RKO (cell line): ENCODE measurements at places on chromosomes 2 and 18.
A peak's percentile ranks its signal among the peaks of the same experiment; 100 is the strongest.

DNA sequence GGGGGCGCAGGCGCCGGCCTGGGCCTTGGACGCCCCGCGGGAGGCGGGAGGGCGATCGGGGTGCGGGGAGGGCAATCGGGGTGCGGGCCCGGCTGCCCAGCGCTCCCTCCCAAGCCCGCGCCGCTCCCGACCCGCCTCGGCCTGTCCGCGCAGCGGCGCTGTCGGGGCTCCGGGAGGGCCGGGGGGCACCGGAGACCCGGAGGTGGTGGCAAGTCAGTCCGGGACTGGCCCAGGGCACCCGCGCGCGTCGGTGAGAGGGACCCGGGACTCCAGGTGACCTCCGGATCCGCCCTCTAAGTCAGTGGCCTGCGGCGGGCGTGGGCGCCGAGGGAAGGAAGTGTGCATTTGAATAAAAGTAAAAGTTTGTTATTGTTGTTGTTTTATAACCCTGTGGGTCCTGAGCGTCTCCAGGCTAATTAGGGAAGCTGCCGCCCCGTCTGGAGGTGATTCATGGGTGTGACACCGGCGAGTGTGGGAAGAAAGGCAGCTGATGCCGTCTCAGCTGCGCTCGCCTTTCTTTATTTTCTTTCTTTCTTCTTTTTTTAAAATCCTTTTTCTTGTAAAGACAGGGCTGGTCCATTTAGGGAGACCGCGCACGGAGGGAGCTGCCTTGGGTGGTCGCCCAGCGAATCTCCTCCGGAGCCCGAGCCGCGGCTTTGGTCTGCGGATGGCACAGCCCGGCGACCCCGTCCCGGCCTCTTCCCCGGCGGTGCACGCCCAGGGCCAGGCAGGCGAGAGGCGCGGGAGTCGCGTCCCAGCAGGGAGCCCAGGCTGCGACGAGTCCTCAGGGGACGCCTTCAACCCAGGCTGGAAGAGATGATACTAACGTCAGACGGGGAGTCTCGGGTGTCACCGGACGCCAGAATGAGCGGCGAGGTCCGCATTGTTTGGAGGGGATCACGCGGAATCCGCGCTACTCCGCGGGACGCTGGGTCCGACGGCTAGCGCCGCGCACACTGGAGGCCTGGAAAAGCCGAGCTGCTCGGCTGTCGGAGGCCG is 627 bp upstream of the CRACDL start:
- peak; percentile 40 for DNase-seq

DNA sequence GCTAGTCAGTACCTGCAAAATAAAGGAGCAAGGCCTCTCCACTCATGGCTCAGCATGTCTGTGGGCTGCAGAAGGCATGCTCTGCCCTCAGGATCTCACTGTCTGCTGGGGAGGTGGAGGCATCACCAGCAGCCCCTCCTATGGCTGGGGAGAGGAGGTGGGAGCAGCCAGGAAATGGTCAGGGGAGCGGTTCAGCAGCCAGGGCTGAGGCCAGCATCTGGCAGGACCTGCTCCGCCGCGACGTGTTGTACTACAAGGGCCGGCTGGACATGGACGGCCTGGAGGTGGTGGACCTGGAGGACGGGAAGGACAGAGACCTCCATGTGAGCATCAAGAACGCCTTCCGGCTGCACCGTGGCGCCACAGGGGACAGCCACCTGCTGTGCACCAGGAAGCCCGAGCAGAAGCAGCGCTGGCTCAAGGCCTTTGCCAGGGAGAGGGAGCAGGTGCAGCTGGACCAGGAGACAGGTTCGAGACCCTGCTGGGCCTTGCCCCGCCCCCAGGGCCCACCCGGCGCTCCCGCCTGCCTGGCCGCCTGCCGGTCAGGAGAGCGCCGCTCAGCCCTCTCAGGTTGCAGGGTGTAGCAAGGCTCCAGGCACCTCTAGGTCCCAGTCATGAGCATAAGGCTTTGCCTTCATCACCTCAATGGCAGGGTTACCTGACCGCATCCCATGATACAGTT is 49.0 kb downstream of the FAM168B start:
- DNase-seq, result no peak

DNA sequence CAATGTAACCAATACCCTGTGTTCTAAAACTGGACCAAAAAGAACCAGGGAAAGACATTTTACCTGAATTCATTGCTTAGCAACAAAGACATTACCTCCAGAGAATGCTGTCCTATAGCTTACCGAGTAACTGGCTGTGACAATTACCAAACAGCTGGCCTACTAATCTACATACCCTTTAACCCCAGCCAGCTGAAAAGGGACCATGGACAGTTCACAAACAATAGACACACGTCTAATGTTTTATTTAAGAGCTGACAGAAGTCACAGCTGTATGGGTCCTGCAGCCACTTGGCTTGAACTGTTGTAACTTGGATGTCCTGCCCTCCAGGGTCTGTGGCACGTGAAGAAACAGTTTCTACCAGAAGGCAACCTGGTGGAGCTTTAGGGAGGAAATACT is 130.1 kb upstream of the EFEMP1 start:
- no peak for DNase-seq

DNA sequence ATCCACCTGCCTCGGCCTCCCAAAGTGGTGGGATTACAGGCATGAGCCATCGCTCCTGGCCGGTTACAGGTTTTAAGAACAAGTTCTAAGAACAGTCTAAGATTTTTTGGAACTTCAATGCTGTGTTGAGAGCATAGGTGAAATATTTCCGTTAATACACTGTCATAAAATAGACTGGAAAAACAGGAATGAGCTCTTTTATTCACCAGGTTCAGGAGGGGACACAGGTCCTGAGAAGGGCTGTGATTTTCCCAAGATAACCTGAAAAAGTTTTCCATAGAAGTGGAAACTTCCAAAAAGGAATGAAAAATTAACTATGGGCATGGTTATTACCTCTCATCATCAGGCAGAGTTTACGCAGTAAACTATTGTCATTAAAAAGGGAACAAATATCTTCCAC is 97.6 kb upstream of the TMEM178A start:
- no peak for DNase-seq

DNA sequence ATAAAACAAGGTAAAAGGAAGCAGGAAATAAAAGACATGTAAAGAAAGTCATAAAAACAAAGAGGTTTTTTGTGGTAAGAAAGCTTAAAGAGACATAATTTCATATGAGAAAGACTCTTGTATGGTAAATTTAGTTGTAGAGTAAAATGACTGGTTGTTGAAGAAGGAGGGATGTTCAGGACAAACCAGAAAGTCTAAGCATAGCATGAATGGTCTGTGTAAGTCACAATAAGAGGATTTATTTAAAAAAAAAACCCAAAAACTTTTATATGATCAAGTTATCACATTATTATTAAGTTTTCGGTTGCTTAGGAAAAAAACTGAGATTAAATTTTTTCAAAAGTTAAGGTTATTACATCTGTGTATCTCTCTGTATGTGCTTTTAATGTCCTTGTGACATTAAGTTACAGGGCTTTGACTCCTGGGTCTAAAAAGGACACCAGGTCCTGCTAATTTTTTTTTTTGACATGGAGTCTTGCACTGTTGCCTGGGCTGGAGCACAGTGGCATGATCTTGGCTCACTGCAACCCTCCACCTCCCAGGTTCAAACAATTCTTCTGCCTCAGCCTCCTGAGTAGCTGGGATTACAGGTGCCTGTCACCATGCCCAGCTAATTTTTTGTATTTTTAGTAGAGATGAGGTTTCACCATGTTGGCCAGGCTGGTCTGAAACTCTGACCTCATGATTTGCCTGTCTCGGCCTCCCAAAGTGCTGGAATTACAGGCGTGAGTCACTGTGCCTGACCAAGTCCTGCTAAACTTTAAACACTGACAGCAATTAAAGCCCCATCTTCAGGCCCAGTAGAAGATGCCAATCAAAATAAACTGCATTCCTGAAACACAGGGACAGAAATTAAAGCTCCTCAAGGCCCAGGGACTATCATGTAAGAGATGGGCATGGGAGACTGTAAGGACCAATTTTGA is 14.2 kb upstream of the OXER1 start:
- DNase-seq, result no peak

DNA sequence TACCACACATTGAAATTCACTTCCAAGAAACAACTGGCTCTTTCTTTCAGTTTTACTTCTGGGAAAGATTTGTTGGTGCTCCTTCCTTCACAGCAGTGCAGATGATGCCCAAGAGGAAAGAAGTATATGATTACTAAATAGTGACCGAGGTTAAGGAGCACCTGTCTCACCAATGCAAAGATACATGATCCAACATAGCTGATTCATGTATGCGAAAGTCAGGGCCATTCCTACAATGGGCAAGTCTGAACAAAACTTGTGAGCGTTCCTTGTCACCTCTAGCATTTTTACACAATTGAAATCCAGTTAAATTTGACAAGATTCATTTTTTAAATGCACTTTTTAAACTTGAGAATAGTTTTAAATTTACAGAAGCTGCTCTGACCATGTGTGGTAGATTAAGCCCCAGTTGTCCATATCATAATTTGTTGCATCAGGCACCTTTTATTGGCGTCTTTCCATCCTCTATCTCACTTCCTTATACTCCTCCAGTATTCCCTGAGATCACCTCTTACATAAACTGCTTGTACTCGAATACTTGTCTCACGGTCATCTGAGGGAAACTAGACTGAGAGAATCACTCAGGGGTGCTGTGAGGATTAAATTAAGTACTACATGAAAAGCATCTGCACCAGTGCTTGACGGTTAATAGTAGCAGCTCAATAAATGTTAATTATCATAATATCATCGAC is 438.8 kb upstream of the CDH20 start:
- DNase-seq, result no peak

DNA sequence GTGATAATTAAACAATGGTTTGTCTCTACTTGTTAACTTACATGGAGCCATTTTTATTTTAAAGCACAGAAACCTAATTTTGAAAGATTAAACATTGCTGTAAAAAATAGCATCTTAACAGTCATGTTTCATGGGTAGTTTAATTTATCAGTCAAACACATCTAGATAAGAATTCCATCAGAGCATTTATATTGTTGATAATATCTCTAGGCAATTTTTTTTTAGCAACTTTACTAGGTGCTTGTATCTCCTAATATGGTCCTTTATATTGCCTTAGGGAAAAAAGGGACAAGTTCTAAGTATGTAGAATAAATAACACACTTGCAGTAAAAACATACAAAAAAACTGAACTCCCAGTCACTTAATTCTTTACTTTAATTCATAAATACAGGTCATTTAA is 863 bp downstream of the CSRNP3 start:
- no peak for DNase-seq

DNA sequence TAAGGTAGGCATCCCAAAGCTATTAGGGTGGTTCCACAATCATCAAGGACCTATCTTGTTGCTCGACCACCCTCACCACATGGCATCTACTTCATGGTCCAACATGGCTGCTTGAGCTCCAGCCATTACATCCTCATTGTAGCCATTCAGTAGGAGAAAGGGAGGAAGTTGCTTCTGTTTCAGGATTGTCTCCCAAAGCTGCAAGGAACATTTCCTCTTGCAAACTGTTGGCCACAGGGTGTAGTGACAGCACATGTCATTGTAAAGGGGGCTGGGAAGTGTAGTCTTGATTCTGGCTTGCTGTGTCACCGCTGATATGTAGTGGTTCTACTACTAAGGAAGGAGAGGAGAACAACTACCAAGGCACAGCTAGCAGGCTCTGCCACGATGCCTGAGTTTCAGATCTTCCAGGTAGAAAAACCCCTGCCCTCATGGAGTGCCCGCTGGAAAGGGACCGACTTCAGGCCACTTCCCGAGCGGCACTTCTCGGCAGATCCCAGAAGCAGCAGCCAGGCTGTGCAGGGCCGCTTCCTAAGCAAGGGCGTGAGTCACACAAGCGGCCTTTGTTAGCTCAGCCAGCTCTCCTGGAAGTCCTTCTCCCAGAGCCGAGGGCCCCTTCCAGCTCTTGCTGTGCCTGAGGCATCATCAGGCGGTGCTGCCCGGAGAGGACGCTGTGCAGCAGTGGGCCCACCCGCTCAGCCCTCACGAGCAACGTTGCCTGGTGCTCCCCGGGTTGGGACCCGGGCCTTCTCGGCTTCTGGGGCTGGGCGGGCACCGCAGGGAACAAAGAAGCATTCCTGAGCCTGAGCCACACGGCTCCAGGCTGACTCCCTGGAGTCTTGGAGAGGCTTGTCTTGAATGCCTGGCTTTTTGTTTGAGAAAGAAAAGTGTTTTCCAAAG is 58.2 kb downstream of the HS6ST1 start:
- peak; percentile 22 for DNase-seq

DNA sequence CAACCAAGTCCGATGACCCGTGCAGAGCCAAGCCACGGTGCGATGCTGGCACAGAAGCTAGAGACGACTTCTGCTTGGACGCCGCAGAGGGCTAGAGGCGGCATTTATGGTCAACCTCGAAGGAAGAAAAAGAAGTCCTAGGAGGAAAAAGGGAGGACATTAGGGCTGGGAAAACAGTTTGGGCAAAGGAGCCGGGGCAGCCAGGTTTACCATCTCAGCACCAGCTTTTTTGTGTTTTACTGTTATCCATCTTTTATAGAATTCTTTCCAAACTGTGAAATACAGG is 643 bp upstream of the DTNB start:
- DNase-seq, result no peak

GRCh38 chr2:238834982-238835381 is 12.9 kb upstream of the TWIST2 start:
- DNase-seq, result no peak

DNA sequence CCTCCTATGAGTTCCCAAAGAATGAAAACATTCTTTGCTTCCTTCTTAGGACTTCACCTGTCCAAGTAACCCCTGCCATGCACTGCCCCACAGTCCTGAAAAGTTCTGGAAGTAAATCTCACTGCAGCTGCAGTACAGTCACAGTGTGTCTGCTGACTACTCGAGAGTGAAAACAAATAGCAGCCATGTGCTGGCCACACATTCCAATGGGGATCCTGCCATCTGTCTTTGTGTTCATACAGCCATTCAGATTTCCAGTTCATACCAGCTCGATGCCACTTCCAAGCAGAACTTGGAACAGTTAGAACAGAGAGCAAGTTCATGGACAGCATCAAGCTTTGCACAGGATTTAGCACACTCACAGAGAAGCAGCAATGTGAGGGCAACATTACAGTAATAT is 629.9 kb upstream of the ACVR2A start:
- no peak for DNase-seq

DNA sequence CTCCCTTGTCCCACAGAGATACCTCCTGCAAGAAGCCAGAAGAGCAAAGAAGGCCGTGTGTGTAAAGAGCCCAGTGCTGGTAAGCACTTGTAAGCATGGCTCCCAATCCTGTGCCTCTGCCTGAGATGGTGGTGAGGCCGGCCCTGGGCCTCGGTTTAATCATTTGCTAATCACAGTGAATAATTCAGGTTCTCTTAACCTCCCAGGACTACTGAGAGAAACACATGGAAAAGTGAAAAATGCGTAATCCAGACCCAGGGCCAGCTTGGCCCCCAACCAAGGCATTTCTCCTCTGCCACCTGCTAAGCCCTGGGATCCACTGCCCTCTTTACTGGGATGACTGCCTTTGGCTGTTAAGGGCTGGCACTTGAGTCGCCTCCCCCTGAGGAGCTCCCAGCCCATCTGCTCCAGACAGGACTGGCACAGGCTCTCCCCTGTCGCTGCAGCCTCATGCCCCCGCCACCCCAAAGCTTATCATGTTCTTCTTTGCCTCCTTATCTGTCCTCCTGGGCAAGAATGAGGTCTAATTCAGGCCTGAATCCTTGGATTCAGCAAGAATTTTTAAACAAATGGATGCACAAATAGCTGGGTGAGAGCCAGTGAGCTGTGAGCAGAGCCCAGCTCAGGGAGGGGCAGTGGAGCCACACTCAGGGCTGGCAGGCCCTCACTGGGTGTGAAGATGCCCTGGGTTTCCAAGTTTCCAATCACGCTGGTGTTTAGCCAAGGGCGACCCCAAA is 193.9 kb upstream of the HS6ST1 start:
- no peak for DNase-seq
